Stimulated activated CD8-positive, alpha-beta memory T cell treated with anti-CD3 and anti-CD28 coated beads, Interleukin-7, amount 100 ng/mL, for 24 hours (primary cell): ENCODE measurements at places on chromosomes 16 and 17.

GRCh38 chr17:74715144-74715543 lies 2.4 kb upstream of the CD300LF start:
- no peak for DNase-seq

GRCh38 chr16:27235055-27235937 lies 32.0 kb downstream of the KDM8 start:
- DNase-seq = peak; percentile 53

DNA sequence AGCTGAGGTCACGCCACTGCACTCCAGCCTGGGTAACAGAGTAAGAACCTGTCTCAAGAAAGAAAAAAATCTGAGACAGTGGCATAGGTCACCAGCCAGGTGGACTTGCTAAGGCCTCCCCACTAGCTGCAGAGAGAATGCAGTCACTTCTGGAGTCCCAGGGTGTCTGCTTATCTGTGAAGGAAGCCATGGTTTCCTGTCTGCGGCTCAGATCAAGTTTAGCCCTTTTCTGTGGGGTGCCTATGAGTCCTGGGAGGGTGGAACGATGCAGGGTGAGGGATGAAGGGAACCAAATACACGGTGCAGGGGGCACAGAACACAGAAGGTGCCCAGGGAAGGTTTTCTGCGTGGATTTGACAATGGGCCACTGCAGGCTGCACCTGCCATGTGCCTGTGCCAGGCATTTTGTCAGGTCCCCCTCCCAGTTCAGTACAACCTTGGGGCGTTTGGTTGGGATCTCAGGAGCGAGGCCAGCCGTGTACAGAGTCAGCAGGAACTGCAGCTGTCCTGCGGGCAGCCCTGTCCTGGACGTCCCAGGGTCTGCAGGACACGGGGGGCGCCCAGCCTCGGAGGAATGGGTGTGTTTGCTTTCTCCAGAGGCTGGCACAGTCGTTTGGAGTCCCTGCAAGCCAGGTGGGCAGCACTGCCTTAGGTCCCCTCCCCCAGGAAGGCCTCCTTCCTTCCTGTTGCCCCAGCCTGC lies 41.8 kb downstream of the RAB11FIP4 start:
- DNase-seq = no peak

DNA sequence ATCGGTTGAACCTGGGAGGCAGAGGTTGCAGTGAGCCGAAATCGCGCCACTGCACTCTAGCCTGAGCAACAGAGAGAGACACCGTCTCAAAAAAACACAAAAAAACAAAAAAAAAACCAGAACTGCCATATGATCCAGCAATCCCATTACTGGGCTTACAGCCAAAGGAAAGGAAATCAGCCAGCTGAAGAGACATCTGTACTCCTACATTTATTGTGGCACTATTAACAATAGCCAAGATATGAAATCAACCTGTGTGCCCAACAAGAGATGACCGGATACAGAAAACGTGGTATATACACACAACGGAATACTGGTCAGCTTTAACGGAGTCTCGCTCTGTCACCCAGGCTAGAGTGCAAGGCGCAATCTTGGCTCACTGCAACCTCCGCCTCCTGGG lies 14.6 kb downstream of the FANCA start:
- DNase-seq = no peak

DNA sequence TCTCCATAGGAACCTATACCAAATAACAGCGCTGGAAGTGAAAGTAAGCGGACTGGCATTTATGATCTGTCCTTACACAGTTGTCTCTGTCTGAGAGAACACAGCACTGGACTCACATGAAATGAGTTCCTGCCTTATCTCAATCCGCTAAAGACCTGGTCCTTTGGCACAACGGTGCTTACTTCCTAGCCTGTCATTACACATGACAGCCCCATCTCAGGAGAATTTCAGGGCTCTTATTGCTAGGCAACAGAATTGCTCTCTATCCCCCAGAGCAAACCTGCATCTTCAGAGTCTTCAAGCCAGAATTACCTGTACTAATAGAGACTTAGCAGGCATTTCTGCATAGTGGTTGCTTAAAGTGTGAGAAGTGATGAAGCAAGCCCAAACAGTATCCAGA lies 4.3 kb downstream of the KCNJ2 start:
- no peak for DNase-seq

DNA sequence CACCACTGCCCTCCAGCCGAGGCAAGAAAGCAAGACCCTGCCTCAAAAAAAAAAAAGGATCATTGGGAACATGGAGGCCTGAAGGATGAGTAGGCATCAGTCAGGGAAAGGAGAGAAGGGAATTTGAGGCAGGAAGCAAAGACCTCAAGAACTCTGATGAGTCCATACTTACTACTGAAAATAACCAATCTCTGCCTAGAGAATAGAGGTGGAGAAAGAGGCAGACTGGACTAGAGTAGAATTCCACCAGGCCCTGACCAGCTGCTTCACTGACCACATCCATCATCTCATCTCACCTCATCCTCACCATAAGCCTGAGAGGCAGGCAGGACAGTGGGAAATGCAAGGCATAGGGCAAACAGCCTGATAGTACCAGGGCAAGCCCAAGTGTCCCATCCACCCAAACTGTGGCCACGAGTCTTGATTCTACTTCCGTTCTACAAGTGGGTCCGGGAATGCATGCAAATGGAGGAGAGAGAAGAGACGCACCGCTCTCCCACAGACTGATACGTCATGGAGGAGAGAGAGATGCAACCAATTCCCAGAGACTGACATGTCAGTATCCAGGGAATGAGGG lies 17.1 kb downstream of the ANKRD11 start:
- no peak for DNase-seq

- DNase-seq = no peak
Measured at GRCh38 chr16:51137097-51137496, 14.0 kb downstream of the SALL1 start.

DNA sequence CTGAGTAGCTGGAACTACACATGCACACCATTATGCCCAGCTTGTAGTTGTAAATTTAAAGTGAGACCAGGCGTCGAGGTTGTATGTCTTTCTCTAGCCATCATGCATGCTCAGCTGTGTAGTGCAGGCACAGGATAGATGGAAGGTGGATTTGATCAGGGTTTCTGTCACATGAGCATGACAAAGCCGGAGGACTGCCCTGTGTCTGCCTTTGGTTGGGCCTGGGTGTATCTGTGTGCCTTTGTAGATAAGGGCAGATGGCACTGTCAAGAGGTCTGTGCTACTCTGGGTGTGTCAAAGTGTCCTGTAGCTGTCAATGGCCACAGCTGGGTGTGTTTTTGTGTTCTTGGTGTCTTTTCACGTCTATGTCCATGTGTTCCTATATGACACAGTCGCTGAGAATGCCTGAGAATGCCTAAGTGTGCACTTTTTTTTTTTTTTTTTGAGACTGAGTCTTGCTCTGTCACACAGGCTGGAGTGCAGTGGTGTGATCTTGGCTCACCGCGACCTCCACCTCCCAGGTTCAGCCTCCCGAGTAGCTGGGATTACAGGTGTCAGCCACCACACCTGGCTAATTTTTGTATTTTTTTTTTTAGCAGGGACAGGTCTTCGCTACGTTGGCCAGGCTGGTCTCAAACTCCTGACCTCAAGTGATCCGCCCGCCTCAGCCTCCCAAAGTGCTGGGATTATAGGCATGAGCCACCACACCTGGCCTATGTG lies 4.1 kb upstream of the NAGS start:
- no peak for DNase-seq

GRCh38 chr17:56994009-56994792 lies 16.3 kb downstream of the SCPEP1 start:
- DNase-seq = no peak

- no peak for DNase-seq
Measured at GRCh38 chr17:73800893-73801292, 156.6 kb upstream of the SDK2 start.

DNA sequence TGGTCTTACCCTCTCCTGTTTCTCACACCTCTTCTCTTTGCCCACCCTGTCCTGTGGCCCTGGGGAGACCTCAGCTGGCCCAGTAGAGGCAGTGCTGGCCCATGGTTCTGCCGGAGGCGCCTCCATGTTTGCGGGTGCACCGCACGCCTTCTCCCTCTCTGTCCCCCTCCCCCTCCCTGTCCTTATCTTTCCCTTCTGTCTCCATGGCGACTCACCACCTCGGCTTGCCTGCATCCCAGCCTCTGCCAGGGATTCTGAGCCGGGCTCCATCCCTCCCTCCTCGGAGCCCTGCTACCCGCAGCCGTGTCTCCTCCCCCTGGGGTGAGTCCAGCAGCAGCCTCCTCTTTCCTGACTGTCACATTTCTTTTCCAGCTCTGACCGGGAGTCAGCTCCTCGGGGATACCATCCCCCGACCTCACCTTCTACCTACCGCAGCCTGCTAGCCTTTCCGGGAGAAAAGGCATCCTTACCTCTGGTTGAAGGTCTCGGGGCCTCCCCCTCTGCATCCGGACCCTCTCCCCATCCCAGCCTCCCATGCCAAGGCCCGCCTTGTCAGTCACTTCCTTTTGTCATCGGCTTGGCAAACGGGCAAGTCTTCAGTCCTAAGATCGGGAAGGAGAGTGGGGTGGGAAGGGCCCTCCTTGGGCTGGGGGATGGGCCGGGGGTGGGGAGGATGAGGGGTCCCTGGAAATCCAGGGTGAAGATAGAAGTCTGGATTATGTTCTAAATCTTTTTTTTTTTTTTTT lies at the start of gene RNF112:
Gene RNF112 (plus strand): TSS at position 358 of the 746 bp plus-strand sequence. CDS start 177 bp downstream, at position 535.
- no peak for DNase-seq

GRCh38 chr17:37699285-37699973 lies 45.4 kb downstream of the HNF1B start:
- no peak for DNase-seq

DNA sequence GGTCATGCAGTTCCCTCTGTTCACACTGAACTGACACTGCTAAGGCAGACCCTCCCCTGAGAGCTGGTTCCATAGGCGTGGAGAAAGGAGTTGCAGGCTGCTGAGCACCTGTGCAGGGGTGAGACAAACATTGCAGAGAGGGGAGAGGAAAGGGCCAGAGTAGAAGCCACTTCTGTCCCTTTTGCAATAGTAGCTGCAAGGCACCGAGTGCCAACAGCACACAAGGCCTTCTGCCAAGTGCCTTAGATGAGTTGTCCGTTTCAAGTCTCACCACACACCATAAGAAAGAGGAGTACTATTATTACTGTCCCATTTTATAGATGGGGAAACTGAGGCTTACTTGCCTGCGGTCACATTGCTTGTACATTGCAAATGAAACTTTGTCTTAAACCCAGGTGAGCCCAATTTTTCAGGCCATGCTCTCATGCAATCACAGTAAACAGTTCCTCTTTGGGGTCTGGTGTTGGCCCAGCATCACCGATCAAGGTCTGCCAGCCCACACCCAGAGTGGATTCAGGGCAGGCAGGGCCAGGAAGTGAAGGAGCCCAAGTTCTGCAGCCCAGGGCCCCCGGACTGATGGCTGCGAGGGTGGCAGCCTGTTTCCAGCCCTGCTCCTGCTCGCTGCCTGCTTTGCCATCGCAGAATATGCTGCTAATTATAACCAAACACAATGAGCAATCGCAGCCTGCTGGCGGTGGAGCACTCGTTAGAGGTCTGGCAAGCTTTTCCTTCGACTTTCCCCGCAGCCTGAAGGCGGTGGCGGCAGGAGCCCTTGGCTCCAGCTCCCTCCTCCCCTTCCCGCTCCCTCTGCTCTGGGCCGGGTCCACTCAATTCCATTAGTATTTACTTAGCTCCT lies 36.8 kb upstream of the DYNLL2 start:
- no peak for DNase-seq

- DNase-seq = no peak
Measured at GRCh38 chr17:909642-910323, 69.8 kb downstream of the NXN start.

GRCh38 chr17:71710816-71711215 lies 410.0 kb upstream of the SOX9 start:
- no peak for DNase-seq

GRCh38 chr16:52123061-52123839 lies 423.7 kb downstream of the TOX3 start:
- DNase-seq = no peak

GRCh38 chr17:5123343-5124124 lies 7.7 kb downstream of the USP6 start:
- DNase-seq = no peak

- no peak for DNase-seq
Measured at GRCh38 chr16:81946206-81946605, 65.1 kb downstream of the SDR42E1 start.

- no peak for DNase-seq
Measured at GRCh38 chr16:73122604-73123391, 74.9 kb upstream of the ZFHX3 start.

DNA sequence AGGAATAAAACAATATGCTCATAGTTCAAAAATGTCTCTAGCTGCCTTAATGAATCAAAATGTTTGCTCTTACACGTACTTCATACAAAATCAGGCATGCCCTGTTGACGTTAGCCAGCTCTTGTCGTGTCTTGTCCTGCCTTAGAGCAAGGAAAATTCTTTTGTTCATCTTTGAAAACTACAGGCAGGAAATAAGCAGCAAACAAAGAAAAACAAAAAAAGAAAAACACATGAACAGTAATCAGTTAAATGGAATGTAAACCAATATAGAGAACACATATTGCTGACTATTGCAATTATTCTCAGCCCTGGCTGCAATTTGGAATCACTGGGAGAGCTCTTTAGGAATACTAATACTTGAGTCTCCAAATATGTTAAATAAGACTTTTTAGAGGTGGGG lies 1.7 kb downstream of the CAPNS2 start:
- no peak for DNase-seq

DNA sequence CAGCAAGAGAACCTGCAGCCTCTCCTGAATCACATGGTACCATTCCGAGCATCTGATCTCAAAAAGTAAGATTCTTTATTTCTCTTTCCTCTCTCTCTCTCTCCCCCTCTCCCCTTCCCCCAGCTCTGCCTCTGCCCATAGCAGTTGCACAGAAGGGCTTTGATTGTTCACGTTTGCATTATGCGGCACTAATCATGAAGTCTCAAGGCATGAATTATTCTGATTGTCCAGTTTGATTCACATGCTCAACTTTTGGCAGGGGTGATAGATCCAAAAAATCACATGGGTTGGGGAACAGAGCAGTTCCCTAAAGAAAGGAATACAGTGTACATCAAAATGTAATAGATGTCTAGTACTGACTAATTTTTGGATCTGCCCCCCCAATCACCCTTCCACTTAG lies 380.0 kb upstream of the SOX9 start:
- no peak for DNase-seq

- peak; percentile 49 for DNase-seq
Measured at GRCh38 chr17:57987581-57988300, at the start of gene VEZF1. TSS of gene VEZF1 (minus strand) at chr17:57988254. CDS start at chr17:57988111, 143 bp downstream.

DNA sequence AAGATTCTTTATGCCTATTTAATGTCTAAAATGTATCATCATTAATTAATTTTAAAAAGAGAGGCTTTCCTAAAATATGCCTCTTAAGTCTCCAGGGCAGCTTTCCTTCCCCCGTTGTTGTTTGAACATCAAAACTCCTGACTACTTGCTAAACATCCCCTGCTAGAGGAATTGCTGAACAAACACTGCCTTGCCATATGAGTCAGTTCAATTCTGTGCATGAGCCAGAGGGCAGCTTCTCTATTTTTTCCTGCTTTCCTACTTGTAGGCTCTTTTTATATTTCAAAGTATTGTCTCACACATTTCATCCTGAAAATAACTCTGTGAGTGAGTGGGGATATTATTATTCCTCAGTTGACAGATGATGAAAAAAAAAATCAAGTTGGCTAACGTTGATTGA lies 143.4 kb downstream of the HS3ST4 start:
- no peak for DNase-seq

DNA sequence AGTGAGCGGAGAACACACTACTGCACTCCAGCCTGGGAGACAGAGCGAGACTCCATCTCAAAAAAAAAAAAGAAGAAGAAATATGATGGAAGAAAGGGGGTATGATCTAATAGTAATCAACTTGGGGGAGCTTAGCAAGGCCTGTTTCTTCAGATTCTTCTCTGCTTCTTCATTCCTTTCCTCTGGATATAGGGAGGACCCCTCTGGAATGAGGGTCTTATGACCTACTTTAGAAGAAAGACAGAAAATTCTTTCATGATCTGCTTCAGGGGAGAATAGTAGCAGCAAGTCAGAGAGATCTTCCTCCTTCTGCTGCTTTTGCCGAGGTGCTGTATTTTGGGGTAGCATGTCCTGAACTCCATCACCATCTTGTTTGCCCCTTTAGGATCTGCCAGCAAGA lies 44.9 kb upstream of the ETV4 start:
- no peak for DNase-seq
